ENCODE measurements at places on chromosomes 11 and 22.

DNA sequence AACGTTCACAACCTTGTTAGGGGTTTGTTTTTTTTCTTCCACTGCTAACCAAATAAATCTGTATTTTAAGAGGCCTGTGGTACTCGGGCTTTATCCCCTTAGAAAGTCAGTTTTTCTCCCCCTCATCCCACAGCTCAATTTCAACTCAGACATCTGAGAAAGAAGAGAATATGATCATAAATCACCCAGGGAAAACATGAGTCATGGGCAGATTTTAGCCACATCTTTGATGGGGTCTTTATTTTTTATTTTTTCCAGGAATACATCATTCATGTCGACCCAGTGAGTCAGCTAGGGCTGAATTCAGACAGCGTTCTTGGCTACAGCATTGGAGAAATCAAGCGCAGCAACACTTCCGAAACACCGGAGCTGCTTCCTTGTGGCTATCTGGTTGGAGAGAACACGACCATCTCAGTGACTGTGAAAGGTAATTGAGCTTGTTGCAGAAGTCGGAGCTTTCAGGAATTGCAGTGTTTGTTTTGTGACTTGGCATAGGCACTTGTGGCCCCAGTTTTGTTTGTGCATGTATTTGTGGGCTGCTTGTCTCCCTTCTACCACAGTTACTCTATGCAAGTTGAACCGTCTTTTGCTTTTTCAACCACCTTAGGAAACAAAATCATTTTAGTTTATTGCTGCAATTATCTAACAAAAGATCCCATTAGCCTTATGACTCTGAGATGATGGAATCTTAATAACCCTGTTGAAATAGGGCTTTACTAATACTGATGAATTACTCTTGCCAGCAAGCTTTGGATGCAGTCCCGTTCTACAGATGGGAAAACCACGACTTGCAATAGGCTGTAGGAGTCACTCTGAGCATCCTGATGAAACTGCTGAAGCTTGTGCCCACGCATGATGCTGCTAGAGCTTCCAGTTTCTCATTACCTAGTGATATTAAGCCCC lies 62.7 kb downstream of the DBX1 start:
- DNase-seq: no peak

- no peak for DNase-seq
Observed at GRCh38 chr22:37485395-37486223, 575 bp downstream of the MFNG start.

DNA sequence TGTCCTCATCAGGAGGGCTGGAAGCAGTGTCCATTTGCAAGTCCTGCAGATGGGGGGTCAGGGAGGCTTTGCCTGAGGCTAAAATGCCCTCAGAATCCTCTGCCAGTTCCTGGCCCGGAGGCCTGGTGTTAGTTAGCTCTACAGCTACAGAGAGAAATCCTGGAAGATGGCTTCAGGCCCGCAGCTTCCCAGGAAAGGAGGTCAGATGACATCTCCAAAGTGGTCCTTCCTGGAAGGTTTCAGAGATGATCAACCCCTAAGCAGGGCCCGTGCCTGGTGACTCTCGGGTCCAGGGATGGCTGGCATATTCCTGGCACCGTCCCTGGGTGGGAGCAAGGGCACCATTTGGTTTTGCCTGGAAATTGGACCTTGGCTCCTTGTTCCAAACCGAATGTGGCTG lies 959.1 kb downstream of the BRD1 start:
- DNase-seq: no peak

- DNase-seq: no peak
Observed at GRCh38 chr11:126838779-126839178, 161.8 kb downstream of the KIRREL3 start.

DNA sequence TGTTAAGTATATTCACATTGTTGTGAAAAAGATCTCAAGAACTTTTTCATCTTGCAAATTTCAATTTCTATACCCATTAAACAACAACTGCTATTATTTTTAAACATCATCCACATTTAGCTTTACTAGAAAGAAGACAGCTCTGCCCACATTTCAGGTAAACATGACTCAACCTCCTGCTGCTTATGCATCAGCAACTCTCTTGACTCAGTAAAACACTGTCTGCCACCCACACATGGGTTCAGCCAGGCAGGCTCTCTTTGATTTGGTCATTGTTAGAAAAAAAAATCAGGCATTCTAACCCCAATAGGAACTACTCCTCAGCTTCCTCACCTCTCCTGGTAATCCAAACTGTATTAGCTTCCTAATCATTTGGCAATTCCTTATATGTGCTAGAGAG lies 5.1 kb upstream of the ENDOD1 start:
- no peak for DNase-seq
